ENCODE measurements at places on chromosomes 7 and 10.

- no peak for DNase-seq
These were observed 133.4 kb upstream of the ANKRD1 start for GRCh38 chr10:91054325-91054724.

DNA sequence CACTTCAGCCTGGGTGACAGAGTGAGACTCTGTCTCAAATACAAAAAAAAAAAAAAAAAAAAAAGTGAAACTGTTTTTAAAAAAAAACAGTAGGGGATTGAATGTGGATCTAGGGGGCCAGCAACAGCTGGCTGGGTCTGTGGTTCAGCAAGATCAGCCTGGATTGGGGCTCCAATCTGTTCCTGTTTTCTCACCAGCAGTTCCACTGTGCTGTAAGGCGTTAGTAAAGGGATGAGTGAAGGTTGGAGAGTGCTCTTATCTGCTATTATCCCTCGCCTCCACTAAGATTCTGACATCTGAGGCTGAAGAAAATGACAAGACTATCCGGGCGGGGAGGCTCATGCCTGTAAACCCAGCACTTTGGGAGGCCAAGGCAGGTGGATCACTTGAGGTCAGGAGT is 41.6 kb upstream of the GTF2IRD1 start:
- DNase-seq, result peak; percentile 79

DNA sequence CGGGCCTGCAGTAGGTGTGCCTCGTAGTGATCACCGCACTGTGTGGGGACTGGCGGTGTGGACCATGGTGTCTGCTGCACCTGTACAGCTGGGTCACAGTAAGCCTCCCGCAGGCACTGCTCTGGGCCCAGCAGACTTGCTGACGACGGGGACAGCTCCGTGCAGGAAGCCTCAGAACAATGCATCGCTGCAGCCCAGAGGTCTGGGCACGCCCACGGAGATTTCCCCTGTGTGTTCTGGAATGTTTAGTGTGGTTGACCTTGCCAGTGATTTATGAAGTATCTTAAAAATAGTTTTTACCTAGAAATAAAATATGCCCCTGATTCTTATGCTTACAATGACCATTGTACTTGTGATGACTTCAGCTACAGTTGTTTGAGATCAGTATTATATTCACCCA is 59.1 kb upstream of the ZNF32 start:
- no peak for DNase-seq

DNA sequence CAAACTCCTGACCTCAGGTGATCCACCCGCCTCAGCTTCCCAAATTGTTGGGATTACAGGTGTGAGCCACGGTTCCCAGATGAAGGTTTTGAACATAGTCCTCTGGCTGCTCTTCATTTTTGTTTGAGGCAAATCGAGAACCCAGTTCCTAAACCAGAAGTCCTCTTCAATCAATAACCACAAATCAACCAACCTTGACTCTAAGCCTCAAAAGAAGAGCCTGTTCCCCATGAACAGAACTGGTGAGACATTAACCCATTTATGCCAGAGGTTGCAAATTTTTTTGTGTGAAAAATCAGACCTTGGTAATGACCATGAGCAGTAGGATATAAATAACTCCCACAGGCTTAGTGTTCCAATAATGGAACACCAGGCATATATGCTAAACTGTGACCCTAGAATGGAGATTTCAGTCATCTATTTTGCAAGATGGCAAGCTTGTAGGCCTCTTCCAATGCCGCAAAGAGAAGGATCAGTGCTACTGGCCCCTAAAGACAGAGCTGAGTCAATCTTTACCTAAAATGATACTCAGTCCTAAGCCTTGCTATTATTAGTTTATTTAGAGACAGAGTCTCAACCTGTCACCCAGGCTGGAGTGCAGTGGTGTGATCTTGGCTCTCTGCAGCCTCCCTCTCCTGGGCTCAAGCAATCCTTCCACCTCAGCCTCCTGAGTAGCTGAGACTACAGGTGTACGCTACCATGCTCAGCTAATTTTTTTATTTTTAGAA is 15.9 kb downstream of the KPNA7 start:
- DNase-seq, result no peak

GRCh38 chr7:116687801-116688201 is 15.8 kb downstream of the MET start:
- DNase-seq, result no peak

- no peak for DNase-seq
These were observed 79.5 kb upstream of the PRSS58 start for GRCh38 chr7:142337054-142338001.

DNA sequence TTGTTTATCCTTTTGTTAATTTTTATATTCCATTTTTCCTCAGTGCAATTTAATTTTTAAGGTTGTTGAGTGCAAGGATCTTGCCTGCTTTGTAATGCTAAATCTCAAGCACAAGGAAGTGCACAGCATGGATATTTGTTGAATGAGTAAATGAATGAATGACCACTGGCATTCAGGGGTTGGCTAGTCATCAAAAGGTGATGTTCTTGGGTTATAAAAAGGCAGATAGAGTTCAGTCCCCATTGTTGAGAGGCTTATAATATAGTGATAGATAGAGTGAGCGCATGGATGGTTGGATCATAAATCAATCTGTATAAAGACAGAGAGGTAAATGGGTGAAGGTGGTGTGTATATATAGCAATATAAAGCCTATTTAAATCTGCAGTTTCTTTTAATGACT is 193.2 kb upstream of the KLF6 start:
- no peak for DNase-seq

DNA sequence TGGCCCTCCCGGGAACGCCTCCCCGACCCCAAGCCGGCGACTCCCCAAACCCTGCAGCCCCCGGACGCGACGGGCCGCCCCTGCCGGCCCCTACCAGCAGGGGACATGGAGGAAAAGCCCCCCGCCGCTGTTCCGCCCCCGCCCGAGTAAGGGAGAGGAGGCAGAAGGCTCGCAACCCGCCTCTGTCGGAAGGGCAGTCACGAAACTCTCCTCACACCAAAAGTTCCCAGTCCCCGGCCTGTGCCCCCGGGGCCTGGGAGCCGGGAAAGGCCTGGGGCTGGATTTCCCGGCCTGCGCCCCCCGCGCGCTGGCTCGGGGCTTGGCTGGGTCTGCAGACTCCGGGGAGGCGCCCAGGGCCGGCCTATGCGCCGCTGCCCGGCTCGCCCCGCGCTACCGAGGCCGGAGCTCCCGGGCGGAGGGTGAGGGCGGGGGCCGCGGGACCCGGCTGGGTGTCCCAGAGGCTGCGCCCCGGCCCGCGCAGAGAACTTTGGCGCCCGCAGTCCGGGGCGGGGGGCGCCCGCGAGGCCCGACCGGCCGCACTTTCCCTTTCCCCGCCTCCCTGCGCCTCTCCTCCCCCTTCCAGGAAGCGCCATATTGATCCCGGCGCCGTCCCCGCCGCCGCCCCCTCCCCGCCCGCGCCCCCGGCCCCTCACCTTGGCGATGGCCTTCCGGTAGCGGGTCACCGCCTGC is 728 bp downstream of the PARD3 start:
- DNase-seq, result no peak

- DNase-seq, result no peak
These were observed 156.4 kb upstream of the FGFR2 start for GRCh38 chr10:121754666-121755065.

GRCh38 chr10:96890172-96890513 is 58.0 kb downstream of the LCOR start:
- DNase-seq, result no peak

- no peak for DNase-seq
These were observed 19.3 kb downstream of the TCAF1 start for GRCh38 chr7:143882604-143883078.

DNA sequence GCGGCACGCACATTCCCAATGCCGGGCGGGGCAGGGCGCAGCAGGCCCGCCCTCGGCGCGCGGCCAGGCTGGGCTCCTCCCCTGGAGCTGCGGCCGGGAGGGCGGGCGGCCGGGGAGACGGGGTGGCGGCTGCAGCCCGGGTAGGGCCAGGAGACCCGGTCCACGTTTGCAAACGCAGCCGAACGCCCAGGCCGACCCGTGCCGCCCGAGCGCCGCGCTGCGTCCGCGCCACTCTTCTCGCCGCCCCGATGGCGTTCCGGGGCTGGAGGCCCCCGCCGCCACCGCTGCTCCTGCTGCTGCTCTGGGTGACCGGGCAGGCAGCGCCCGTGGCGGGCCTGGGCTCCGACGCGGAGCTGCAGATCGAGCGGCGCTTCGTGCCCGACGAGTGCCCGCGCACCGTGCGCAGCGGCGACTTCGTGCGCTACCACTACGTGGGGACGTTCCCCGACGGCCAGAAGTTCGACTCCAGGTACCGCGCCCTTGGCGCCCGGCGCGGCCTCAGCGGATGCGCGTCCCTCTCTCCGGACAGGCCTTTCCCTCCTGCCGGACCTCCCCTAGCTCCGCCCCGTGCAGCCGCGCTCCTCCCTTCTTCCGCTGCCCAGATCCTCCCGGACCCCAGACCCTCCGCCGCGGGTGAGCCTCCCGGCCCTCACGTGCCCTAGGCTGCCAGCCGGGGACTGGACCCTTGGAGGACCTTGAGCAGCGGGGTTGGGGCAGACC is at the start of gene FKBP9:
Gene FKBP9 (plus strand): TSS at position 115 of the 720 bp plus-strand sequence. CDS start 134 bp downstream, at position 249.
- no peak for DNase-seq

DNA sequence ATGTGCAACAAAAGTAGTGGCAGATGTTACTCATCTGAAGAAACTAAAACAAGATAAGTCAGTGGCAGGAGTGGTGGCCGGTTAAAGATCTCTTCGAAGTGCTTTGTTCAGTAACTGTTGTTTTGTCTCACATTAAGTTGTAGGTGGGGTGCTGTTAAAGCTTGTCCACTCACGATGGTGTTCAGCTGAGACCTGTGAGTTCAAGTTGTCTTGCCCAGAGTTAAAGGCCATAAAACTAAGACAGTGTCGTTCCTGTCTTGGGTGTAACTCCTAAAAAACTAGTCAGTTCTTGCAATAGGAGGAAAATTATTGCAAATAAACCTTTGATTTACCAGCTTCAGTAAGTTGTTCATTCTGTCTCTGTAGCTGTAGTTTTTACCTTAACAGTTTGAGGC is 857 bp upstream of the FOXP2 start:
- no peak for DNase-seq

DNA sequence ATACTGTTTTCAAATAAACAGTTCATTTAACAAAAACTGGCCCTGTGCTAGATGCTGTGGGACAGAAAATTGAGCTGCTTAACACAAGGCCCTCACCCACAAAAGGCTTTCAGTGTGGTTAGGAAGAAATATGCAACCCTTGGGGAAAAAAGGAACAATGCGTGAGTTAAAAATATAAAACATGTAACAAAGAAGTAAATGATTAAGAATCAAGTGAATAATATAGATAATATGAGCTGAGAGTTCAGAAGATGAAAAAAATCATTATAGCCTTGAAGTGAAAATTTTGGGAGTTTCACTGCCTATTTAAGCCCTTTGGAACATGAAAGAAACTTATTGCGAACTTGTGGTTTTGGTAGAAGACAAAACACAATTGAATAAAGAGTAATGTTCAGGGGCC is 495.4 kb downstream of the GFRA1 start:
- no peak for DNase-seq

DNA sequence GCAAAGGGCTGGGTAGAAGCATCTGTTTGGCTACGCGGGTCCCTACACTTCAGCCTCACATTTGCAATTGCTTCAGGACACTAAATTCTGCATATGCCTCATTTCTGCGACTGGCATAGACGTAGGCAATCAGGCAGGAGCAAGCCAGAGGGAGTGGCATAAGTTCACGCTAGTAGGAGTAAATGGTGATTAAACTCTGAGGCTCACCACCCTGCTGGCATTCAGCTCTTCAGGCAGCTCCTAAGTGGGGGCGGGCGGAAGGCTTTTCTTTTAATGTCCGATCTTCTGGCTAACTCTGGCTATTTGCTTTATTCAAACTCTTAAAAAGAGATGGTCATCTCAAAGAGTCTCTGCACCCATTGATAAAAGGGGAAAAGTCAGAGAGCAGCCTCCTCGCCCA is 45.3 kb downstream of the RGS10 start:
- DNase-seq, result no peak

- DNase-seq, result no peak
These were observed 77.5 kb downstream of the GPR26 start for GRCh38 chr10:123743441-123744223.

GRCh38 chr10:32985775-32986350 is 27.8 kb upstream of the ITGB1 start:
- no peak for DNase-seq

DNA sequence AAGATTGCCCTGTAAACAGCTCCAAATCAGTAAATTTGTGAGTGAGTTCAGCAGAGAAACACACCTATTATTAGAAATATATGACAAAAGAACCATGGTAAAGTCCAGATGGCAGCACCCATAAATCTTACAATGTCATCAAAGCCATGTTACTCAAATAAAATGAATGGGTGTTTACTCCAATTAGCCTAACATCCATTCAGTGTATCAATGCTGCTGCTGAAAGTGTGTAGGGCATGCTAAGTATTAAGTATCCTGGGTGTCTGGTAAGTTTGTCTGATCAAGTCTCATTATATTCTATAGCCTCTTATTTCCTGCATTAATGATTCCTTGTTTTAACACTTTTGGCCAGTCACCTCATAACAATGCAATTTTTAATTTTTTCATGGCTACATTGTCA is 185.5 kb upstream of the STEAP4 start:
- DNase-seq, result peak; percentile 49

DNA sequence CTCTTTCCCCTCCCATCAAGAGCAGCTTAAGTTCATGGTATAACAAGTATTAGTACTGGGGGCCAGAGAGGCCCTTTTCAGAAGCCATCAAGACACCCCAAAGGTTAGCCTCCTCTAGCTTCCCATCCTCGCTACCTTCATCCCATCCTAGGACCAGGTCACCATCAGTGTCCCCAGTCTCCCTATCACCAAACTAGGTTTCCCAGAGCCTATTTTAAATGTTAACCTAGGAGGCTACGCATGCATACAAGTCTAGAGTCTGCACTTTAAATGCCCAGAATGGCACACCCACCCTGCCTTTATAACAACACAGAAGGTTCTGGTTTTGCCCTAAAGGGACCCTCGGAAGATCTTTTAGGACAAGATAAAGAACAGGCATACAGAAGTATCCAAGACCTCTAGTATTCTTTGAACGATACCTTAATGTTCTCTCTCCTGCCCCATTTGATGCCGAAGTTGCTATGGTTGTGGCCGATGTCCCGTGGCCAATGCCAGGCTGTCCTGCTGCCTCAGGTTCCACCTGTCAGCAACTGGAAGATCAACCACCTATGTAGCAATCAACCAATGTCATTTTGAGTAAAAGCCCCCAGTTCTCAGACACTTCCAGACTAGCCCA is 2.2 kb downstream of the GPRIN2 start:
- DNase-seq, result no peak

DNA sequence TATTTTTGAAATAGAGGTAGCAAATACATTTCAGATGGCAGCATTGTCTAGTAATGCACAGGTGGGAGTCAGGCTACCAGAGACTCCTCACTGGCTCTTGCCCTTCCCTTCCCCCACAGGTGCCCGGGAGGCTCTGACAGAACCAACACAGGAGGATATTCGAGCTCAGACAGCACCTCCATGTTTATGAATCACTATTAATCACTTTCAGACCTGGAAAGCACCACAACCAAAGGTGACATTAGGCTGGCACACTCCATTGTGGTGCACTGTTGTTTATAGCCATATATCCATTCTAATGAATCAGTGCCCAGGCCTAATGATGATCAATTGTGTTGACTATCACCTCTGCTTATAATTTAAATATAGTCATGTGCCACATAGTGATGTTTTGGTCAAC is 107.8 kb upstream of the NAMPT start:
- no peak for DNase-seq

GRCh38 chr7:117664047-117664446 is 184.2 kb downstream of the CFTR start:
- DNase-seq, result no peak

- no peak for DNase-seq
These were observed 151.1 kb downstream of the ACTR3B start for GRCh38 chr7:152910545-152911225.
